ENCODE measurements at places on chromosomes 1 and 21.

- no peak for DNase-seq
Observed at GRCh38 chr1:44808938-44809917, 905 bp downstream of the BTBD19 start.

- no peak for DNase-seq
Observed at GRCh38 chr1:113783254-113784103, 24.2 kb upstream of the PHTF1 start.

GRCh38 chr1:177021687-177022086 is 142.8 kb downstream of the ASTN1 start:
- no peak for DNase-seq

GRCh38 chr1:60141743-60142142 is 68.2 kb upstream of the C1orf87 start:
- no peak for DNase-seq

DNA sequence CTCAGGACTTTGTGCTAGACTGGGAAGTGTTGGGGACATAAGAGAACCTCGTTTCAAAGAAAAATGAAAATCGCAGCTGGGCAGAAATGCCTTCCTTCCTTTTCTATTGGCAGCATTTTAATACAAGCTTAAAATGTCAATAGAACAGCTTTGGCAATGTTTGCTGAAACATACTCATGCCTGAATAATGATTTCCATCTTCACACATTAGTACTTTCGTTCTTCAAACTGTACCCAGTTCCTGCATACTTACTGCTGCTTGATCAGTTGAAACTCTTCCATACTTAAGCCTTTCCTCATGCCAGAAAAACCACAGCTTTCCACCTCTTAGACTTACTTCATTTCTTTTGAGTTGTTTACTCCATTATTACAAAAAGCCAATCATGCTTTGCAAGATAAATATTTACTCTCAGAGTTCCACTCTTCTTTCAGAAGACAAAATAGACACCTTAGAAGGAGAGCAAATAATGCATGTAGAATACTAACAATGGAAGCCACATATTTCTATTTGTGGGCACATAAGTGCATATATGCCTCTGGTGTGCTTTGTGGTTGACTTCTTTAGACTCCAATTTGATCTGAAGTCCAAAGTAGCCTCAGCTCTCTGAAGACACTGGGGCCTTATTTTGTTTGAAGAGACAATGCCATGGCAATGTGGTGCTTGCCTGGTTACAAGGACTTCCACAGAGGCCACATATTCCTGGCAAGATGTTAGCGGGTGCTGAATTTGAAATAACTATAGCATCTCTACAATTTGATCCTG is 22.7 kb upstream of the CD55 start:
- peak; percentile 66 for DNase-seq

DNA sequence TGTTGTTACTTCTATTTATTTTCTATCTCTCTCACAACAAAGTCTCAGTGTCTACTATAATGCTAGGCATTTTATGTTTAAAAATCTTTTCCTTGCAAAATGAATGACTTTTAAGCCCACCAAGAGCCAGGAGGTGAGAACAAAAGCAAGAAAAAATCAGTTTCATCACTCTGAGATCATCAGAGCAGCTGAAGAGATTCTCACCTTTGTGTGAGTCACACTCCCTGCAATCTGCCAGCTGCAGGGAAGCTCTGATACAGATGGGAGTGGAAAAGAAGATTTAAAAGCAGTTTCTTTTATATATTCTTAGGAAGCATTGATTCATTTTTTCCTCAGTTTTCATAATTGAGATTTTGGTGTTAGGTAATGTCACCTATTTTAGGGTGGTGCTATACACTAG is 107.6 kb downstream of the LHX9 start:
- no peak for DNase-seq

- no peak for DNase-seq
Observed at GRCh38 chr1:172513479-172513878, 19.5 kb upstream of the SUCO start.

DNA sequence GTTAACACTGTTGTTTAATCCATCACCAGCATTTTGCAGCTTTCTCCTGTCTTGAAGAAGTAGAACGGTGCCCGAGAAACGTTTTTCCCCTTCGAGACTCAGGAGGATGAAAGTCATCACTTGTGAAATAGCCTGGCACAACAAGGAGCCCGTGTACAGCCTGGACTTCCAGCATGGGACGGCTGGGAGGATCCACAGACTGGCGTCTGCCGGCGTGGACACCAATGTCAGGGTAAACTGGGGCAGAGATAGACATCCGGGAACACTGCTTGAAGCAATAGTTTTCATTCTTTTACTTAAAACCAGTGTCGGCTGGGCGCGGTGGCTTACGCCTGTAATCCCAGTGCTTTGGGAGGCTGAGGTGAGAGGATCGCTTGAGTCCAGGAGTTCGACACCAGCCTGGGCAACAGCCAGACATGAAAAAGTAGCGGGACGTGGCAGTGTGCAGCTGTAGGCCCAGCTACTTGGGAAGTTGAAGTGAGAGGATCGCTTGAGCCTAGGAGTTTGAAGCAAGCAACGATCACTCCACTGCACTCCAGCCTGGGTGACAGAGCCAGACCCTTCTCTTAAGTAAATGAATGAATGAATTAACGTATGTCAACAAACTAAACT is 945 bp downstream of the CHAF1B start:
- DNase-seq, result no peak

GRCh38 chr1:51281807-51282206 is 45.7 kb downstream of the RNF11 start:
- DNase-seq, result no peak

- no peak for DNase-seq
Observed at GRCh38 chr1:193113992-193114332, 7.9 kb upstream of the CDC73 start.

- no peak for DNase-seq
Observed at GRCh38 chr1:29309075-29309474, 72.8 kb downstream of the PTPRU start.

DNA sequence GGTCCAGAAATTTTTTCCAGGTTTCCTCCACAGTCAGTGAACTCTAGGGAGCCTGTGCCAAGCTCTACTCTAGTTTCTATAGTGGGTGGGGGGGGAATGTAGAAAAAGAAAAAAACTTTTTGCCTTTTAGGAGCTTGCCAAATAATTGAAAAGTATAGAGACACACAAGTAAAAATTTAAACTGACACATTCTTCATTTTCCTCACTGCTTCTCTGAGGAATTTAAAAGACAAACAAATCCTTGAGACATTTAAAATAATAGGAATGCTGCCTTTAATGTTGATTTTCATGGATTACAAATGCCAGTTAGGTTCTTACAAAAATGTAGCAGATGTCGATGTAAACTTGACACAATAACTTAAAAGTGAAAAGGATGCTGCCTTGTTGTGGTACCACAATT is 241.9 kb downstream of the DNM3 start:
- no peak for DNase-seq

GRCh38 chr1:8684590-8684989 is 132.8 kb downstream of the RERE start:
- DNase-seq, result no peak

- no peak for DNase-seq
Observed at GRCh38 chr1:183881387-183882131, 76.6 kb downstream of the RGL1 start.

GRCh38 chr1:44040846-44041245 is 9.6 kb upstream of the SLC6A9 start:
- DNase-seq, result no peak

GRCh38 chr1:8313231-8313630 is 4.7 kb upstream of the SLC45A1 start:
- no peak for DNase-seq

DNA sequence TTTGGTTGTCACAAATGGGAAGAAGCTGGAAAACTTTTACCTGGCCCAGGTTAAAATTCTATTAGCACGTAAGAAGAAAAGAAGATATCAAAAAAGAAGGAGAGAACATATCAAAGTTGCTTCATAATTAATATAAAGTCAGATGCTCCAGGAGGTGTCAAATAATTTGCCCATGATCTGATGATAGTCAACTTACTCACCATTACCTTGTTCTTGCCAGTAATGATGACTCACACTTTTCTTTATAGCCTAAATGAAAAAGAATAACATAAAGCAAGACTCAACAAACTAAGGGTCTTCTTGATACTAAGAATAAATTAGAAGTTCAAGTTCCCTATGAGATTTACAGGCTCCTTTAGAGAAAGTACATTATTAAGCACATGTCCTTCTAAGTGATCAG is 580.4 kb downstream of the TTLL7 start:
- DNase-seq, result no peak

- no peak for DNase-seq
Observed at GRCh38 chr1:211831558-211832323, 1.2 kb upstream of the LPGAT1 start.

DNA sequence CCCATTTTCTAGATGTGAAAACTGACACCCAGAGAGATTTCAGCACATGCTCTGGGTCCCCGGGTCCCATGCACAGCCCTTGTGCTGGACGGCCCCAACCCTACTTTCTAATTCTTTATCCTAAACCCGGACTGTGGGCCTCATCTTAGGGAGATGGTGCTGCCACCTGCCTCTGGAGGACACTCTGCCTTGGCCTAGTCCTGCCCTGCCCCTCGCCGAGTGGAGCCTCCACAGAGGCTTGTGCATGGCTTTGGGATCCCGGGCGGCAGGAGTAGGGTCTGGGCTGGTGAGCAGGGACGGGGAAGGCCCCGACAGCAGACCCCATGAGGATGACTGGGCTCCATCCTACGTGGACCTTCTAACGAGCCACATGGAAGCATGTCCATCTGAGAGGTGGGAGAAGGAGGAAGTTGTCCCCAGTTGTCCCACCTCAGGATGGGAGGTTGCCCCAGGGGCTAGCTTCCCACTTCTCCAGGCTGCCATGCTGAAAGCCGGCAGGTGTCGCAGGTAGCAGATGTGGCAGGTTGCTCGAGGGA is 12.4 kb downstream of the MX2 start:
- no peak for DNase-seq

- no peak for DNase-seq
Observed at GRCh38 chr1:109794319-109795132, 30.8 kb upstream of the EPS8L3 start.

- no peak for DNase-seq
Observed at GRCh38 chr1:223031733-223032601, 111.1 kb downstream of the TLR5 start.

DNA sequence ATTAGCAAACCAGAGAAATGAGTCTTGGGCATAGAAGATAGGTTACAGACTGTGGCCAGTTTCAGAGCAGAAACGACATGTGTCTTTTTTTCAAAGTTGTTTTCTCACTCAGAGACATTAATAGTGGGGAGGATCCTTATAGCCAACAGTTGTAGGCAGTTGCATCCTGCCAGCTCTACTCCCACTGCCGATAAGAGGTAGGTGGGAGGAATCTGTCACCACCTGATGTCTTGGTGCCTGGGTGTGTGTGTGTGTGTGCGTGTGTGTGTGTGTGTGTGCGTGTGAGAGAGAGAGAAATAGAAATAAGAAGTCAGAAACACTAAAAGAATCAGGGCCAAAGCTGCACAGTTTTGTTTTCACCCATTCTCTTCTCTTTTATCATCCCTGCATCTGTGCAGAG is 219.5 kb downstream of the ZP4 start:
- DNase-seq, result no peak

GRCh38 chr1:104195395-104195794 is 445.7 kb downstream of the AMY1C start:
- no peak for DNase-seq

DNA sequence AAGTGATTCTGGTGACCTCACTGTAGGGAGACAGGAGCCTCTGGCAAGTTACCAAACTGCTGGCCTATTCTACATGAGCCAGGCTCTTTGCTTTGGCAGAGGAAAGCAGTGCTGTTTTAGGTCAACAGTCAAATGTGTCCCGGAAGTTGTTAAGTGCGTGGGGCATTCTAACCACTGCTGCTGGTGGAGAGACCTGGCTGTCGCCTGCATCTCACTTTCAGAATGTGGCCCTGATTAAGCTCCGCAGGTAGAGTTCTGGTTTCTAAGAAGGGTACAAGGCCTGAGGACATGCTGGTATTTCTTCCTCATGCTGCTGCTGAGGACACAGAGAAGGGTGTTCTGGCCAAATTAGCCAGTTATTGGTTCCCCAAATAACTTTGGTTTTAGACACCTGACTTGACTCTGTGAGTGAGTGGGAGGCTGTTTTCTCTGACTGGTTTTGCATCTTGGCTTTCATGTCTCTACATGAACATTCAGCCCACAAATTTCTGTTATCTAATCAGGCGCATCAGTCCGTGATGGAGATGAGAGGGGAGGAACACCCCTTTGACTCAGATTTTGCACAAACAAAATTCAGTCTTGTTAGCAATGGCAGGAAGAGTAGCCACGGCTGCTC is 120.8 kb downstream of the LMO4 start:
- no peak for DNase-seq

DNA sequence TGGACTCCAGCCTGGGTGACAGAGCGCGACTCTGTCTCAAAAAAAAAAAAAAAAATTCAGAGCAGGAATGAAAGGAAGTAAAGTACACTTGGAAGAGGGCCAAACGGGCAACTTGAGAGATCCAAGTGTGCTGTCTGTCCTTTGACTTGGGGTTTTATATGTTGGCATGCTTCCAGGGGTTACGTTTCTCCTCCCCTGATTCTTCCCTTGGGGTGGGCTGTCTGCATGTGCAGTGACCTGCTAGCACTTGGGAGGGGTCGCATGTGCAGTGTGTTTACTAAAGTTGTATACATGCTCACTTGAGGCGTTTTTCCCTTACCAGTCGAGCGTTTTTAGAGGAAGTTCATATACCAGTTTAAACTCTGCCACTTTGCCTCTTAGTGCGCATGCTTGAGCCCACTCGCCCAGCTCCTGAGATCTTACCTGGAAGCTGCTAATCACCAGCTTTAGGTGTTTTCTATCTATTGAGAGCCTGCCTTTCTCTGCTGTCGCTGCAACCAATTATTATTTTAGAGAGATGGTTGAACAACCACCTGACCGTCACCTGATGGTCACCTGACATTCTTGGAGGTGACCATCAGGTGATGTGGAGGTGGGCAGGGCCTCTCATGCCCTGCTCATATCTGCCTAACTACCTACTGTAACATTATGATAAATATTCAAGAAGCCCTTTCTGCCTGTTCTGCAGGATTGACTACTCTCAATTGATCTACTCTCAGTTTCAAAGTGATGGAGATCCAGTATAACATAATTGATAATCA is 140.1 kb downstream of the MACF1 start:
- no peak for DNase-seq

- no peak for DNase-seq
Observed at GRCh38 chr1:92907949-92908684, 53.1 kb downstream of the DIPK1A start.

GRCh38 chr1:57729181-57729580 is 305.3 kb upstream of the DAB1 start:
- no peak for DNase-seq

GRCh38 chr1:55898181-55898580 is 681.2 kb downstream of the PLPP3 start:
- DNase-seq, result peak; percentile 52

DNA sequence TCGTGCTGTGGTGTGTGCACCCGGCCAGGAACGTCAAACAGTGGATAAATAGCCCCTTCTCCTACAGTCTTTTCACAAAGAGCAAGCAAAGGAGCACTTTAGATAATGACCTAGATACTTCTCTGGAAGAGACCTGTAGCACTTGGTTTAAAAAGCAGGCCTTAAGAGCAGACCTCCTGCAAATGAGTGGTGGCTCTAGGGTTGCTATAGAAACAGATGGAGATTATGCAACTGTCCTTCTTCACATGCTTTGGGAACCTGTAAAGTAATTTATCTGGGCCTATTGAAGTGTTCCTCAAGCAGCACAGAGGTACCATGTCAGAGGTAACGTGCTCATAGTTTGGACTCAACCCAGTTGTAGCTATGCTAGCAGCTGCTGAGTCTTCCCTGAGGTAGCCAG is 208.2 kb upstream of the KIAA0040 start:
- no peak for DNase-seq

Data from epithelial cell of proximal tubule (primary cell).